Brain pericyte (primary cell): ENCODE measurements at places on chromosomes 5 and 9.

DNA sequence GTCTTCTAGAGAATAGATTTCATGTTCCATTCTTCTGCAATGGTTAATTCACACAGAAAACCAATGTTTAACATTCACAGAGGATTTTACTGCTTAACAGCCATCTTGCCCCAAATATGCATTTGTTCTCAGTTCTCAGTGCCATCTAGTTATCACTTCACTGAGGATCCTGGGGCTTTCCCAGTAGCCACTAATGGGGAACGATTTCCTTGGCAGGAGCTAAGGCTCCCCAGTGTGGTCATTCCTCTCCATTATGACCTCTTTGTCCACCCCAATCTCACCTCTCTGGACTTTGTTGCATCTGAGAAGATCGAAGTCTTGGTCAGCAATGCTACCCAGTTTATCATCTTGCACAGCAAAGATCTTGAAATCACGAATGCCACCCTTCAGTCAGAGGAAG is 3.4 kb downstream of the ERAP2 start:
- no peak for DNase-seq

- no peak for DNase-seq
Measured at GRCh38 chr9:76528056-76528455, 69.1 kb downstream of the GCNT1 start.

DNA sequence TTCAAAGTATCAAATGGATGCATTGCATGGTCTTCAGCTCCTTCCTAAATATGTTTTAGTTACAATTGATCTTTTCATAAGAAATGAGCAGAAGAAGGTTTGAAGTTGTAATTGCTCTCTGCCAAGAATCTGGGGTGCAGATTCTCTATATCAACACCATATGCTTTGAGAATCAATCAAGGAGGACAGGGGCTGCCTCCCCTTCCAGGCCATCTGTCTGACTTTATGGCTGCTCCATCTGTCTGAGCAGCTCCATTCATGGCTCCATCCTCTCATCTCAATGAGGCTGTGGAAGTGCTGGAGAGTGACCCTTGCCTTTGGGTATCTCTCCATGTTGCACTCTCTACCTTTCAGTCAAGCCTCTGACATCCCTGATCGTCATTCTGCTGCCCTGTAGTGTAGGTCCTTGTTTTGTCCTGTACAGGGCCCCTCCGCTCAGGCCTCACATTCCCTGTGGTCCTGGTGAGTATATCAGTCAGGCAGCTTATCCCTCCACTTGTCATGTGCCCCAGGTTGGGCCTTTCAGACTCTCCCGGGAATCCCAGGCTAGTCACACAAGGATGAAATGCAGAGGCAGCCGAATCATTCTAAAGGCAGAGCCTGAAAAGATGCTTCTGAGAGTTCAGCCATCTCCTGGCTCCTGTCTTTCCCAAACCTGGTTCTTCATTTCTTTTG is 14.0 kb upstream of the SV2C start:
- DNase-seq = no peak

- no peak for DNase-seq
Measured at GRCh38 chr5:15728811-15729210, 228.8 kb downstream of the FBXL7 start.

DNA sequence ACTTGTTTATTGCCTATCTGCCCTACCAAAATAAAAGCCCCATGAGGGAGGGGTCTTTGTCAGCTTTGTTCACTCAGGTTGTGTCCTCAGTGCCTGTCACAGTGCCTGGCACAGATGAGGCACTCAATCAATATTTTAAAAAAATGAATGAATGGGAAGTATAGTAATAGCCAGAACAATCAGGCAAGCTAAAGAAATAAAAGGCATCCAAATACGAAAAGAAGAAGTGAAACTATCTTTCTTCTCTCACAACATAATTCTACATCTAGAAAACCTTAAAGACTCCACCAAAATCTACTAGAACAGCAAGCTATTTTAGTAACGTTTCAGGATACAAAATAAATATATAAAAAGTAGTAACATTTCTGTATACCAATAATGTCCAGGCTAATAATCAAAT is 37.8 kb upstream of the C5orf63 start:
- DNase-seq = no peak

- DNase-seq = no peak
Measured at GRCh38 chr5:136423944-136424606, 58.7 kb upstream of the TRPC7 start.

- DNase-seq = no peak
Measured at GRCh38 chr9:116000748-116001329, 152.8 kb upstream of the PAPPA start.

DNA sequence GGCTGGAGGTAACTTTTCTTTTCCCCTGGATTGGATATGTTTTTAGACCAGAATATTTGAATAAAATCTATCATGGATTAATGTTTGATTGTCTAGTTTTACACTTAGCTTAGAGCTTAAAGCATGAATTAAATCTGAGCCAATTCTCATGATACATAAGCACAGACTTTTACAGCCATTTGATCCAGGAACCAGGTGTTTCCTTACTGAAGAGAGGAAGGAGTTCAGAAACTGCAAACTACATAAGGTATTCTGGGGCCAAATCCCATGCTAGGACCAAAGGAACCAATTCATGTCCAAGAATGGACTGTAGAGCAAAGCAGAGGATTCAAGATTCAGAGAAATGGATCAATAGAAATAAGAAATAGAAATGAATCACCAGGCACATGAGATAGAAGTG is 360.4 kb upstream of the ZNF608 start:
- DNase-seq = no peak

- no peak for DNase-seq
Measured at GRCh38 chr9:109812818-109813281, 32.9 kb downstream of the PALM2AKAP2 start.

- no peak for DNase-seq
Measured at GRCh38 chr5:102090770-102091169, 205.3 kb downstream of the SLCO4C1 start.

GRCh38 chr5:132608107-132608506 is 49.9 kb upstream of the IL13 start:
- DNase-seq = no peak

DNA sequence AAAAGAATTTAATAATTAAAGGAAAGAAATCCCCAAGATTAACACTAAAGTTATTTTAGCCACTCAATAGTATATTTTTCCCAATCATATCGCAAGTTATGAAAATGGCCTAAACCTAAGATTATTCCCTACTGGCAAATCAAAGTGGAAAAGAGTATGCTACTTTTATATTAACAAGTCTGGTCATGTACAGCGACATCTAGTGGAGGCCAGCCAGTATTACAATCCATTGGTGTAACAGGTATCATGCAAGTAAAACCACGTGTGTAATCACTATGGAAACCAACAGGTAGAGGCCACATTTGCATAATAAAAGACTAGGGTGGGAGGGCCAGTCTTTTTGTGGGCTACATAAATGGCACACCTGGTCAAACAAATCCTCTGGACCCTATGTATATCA is 976.4 kb upstream of the CDH9 start:
- no peak for DNase-seq

DNA sequence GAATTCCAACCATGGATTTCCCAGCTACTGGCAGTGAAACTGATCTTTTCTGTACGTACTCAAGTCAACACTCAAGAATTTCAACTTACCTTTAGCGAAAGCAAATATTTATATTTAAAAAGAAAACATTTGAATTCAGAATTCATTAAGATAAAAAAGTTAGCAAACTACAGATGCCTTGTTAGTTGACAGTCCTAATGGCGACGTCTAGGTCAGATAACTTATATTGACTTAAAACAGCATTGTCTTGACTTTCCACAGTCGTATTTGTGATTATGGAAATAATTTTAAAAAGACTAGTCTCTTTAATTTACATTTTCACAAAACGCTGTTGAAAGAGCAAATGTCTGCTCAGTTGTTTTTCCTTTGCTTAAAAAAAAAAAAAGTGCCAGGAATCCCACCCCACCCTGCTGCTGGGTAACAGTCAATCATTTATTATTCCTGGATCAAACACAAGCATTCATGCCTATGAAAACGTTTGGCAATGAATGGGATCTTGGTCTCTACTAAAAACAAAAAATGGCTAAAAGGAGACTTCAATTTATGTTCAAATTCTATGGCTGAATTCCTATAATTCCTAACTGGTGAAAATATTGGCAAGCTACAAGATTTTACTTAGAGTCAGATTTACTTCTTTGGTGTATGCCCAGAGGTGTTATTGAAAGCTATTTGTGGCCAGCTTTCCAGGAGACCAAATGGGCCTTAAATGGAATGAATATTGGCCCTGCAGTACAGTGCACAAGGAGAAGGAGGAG is 22.0 kb downstream of the OR2S2 start:
- no peak for DNase-seq

GRCh38 chr5:16889203-16889971 is 46.7 kb downstream of the MYO10 start:
- DNase-seq = no peak

GRCh38 chr5:122219436-122220166 is 90.3 kb downstream of the ZNF474 start:
- no peak for DNase-seq

- no peak for DNase-seq
Measured at GRCh38 chr9:79176014-79176697, 395.6 kb upstream of the TLE4 start.

- no peak for DNase-seq
Measured at GRCh38 chr5:38753141-38753540, 92.7 kb upstream of the OSMR start.

DNA sequence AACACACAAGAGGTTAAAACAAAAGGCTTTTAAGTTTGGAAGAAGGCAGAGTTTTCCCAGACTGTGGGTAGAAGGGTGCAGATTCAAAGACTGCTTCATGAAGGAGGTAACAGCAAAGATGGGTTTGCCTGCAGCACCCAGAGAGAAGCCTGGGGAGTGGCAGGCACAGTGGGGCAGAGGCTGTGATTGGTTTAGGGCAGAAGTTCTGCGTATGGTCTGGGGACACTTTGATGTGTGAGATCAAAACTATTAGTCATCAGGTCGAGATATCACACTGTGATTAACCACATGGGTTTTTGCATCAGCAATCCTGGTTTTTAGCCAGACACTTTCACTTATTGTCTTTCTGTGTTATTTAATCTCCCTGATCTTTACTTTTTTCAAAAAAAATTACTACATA is 188.8 kb upstream of the GLRA1 start:
- DNase-seq = no peak

DNA sequence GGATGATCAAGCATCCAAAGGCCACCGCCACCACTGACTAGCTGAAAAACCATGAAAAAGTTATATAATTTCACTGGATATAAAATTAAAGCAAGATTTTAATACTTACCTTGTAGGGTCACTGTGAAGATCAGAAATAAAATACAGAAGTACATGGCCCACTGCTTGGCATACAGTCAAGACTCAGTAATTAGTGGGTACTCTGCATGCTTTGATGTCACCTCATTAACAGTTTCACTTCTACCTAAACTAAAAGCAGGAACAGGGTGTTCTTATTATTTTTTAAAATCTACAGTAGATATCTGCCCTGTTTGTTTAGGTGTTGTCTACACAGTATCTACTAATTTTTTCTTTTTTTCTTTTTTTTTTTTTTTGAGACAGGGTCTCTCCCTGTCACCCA is 66.4 kb downstream of the NFIB start:
- DNase-seq = no peak

DNA sequence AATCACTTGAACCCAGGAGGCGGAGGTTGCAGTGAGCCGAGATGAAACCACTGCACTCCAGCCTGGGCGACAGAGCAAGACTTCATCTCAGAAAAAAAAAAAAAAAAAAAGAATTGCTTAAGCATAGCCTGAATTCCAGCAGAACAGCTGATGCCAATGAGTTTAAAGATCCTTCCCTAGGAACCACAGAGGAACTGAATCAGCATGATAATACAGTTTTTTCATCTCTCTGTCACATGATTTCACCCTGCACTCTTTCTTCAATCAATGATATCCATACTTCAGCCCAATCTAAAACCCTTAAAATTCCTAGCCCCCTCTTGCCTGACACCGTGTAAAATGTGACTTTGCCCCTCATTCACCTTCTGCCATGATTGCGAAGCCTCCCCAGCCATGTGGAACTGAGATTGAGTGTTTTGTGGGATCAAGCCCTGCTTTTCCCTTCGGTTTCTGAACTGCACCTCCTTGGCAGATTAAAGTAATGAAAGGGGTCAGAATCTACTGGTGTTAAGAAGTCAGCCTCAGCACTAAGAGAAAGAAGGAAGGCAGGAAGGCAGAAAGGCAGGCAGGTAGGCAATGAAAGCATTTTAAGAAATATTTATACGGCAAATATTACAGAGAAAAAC is 20.9 kb upstream of the DMXL1 start:
- DNase-seq = no peak
